ENCODE measurements at places on chromosomes 16 and 17.
A peak's percentile ranks its signal among the peaks of the same experiment; 100 is the strongest.

GRCh38 chr17:37295888-37296287 lies 79.9 kb upstream of the C17orf78 start:
- DNase-seq = no peak

DNA sequence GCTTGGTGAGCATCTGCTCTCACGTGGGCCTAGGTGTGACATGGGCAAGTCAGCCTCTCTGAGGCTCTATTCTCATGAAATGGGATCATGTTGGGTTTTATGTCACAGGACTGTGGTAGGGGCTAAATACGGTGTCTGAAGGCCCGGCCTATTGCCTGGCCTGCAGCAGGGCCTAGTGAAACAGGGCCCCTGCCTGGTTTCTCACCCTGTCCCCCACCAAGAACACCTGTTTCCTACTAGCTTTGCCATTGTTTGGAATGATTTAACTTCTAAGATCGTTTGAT lies 29.1 kb downstream of the POLR3E start:
- DNase-seq = no peak

GRCh38 chr16:84979516-84979915 lies 31.8 kb downstream of the ZDHHC7 start:
- no peak for DNase-seq

GRCh38 chr16:72042157-72042660 lies 12.1 kb upstream of the HP start:
- DNase-seq = no peak

DNA sequence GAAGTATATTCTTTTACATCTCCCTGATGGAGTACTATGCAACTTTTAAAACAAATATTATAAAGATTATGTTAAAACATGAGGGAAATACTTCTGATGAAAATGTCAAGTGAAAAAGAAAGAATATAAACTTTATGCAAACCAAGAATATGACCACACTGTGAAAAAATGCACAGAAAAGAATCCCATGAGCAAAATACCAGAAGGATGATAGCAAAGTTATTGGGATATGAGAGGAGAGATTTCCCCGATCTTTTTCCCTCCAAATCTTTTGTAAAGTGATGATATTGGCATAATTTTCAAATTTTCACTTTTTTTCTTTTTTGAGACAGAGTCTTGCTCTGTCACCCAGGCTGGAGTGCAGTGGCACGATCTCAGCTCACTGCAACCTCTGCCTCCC lies 36.6 kb upstream of the SMURF2 start:
- DNase-seq = no peak

DNA sequence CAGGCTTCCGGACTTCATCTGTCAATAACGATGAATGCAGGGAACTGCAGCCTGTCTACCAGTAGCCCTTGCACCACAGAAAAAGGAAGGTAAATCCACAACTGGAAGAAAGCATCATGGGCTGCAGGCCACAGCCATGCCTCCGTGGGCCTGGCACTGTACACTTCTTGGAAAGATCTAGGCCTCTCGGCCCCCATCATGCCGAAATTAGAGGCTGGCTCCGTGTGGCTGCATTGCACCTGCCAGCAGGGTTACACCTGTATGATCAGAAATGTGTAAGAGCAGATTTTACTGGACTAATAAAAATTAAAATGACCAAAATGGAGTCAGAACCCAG lies 52.2 kb downstream of the SDK2 start:
- DNase-seq = no peak

DNA sequence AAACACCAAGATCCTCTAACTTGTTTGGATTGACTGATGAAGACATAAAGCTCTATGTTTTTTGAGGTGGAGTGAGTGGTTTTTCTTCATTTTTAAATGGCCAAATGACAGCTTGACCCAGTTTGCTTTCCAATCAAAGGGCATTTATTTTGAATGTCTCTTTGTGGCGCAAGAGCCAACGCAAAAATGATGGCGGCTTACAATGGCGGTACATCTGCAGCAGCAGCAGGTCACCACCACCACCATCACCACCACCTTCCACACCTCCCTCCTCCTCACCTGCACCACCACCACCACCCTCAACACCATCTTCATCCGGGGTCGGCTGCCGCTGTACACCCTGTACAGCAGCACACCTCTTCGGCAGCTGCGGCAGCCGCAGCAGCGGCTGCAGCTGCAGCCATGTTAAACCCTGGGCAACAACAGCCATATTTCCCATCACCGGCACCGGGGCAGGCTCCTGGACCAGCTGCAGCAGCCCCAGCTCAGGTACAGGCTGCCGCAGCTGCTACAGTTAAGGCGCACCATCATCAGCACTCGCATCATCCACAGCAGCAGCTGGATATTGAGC lies 329 bp downstream of the NLK start:
- DNase-seq = no peak

GRCh38 chr16:51872524-51872923 lies 674.4 kb downstream of the TOX3 start:
- no peak for DNase-seq

DNA sequence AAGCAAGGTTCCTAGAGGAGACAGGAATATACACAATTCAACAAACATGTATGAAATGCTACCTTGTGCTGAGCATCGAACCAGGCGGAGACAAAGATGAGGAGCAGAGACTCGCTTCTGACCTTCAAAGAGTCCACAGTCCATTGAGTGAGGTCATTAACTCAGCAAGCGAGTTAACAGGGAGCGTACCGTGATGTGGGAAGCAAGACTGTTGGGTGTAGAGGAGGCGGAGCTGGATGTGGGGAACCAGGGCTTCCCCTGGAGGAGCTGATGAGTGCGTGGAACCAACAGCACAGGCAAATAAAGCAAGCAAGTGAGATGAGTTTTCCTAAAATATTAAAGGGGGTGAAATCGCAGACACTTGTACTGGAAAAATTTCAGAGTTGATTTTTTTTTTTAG lies 65.0 kb downstream of the NXN start:
- no peak for DNase-seq

GRCh38 chr17:39761861-39762496 lies 24.2 kb downstream of the GRB7 start:
- no peak for DNase-seq

GRCh38 chr16:78667675-78668074 lies 568.2 kb downstream of the WWOX start:
- no peak for DNase-seq

GRCh38 chr16:1691276-1691675 lies 13.2 kb downstream of the JPT2 start:
- DNase-seq = no peak

- DNase-seq = peak; percentile 21
These were observed 223.1 kb downstream of the SEC14L1 start for GRCh38 chr17:77363821-77364361.

DNA sequence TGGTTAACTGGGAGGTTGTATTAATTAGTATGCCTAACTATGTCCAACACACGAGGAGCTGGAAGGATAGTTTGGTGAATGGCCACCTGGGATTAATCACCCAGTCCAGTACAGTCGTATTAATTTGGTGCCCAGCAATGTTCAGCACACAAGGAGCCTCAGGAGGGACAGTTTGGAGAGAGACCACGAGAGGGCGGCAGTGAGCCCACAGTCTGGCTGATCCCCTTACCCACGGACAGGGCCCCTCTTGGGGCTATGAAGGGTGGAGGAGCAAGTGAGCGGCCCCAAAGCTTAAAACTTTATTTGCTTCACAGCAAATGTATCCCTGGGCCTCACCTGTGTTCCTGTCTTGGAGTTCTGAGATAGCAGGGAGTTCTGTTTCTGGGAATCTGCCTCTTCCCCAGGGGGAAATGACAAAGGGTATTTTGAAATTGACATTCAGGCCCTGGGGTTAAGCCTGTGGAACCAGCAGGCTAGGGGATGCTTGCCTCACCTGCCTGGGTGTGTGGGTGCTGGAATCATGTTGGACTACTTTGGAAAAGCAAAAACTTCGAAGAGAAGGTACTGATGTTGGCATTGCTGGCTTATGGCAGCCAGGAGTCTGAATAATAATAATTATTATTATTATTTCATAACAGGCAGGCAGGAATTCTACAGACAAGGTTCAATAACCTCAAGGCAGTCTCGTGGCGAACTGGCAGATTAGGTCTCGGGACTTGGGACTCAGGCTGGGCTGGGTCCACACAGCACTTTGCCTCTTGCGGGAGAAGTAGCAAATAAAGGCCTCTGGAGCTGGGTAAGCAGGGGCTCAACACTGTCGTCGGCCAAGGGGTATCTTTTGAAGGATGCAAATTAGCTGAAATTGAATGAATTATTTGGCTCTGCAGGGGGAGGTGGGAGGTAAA lies 227.6 kb upstream of the ASIC2 start:
- DNase-seq = peak; percentile 14

- DNase-seq = no peak
These were observed 11.9 kb downstream of the TMEM94 start for GRCh38 chr17:75468291-75468754.

DNA sequence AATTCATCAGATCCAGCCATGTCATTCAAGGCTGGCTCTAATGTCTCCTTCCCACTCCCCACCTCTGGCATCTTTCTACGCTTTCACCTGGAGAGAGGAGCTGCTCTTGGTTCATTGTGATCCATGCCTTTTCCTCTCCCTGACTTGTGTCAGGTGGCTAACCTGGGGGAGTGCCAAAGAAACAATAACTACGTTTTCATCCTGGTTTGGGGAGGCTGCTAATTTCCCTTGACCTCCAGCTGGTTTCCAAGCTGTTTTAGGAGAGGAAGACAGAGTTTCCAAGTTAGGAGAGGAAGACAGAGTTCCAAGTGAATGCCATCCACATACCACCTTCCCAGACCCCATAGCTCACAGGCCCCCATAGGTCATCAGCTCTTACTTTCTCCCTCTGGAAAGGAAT lies 40.0 kb upstream of the HLF start:
- no peak for DNase-seq

DNA sequence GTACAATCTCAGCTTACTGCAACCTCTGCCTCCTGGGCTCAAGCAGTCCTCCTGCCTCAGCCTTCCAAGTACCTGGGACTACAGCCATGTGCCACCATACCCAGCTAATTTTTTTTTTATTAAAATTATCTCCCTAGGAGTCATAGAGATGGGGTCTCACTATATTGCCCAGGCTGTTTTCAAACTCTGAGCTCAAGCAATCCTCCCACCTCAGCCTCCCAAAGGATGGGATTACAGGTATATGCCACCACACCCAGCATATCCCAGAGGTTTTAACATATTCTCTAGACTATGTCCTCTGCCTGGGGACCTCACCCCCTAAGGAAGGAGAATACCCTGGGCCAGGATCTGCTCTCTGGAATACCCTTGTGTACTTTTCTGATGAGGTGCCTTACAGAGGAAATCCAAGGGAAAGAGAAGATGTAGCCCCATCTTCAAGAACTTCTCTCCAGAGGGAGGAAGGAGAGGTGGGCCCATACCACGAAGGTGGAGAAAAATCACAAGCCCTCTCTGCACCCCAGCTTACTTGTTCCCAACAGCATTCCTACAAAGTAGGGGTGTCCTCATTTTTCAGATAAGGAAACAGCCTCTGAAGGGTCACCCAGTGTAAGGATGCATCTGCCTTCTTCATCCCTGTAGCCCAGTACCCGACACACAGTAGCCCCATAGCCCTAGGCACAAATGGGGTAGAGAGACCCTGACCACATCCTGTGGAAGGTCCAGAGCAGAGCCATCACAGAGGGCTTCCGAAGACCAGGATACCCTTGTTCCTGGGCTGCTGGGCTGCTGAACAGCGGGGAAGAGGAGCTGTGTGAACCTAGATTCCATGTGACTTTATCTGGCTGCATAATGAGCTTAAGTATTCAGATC lies 151.6 kb downstream of the SOCS1 start:
- no peak for DNase-seq

GRCh38 chr17:6669479-6670212 lies 18.1 kb downstream of the C17orf100 start:
- DNase-seq = no peak

DNA sequence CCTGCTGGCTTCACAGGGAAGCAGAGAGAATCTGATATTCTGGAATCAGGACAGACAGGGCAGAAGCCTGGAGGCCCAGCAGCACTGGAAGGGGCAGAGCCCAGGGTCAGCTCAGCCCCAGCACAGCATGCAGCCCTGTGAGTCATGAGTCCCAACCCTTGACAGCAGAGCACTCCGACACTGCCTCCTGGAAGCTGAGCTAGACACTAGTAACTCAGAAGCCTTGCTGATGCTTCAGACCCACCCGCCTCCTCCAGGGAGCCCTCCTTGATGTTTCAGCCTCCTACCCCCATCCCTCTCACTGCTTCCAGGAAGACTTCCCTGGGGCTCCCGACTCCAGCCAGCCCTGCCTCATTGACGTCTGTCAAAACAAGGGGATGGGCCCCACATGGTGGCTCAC lies 6.9 kb downstream of the CAMKK1 start:
- DNase-seq = no peak

DNA sequence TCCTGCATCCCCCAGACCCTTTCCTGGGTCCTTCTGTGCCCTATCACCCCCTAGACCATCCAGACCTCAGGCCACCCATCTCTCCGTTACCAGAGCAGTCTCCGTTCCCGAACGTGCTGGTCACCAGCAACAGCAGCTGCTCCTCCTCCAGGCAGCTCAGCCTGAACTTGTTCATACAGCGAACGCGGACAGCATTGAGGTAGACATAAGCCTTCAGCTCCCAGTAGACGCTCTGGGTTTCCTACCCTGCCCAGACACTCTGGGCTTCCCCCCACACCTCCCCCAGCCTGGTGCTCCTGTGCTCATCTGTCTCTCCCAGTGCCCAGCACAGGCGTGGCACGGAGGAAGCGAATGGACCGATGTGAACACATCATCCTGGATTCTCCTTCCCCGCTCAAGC lies 41.6 kb upstream of the RNFT1 start:
- DNase-seq = no peak

- no peak for DNase-seq
These were observed 21.1 kb upstream of the KRT24 start for GRCh38 chr17:40724656-40725055.

DNA sequence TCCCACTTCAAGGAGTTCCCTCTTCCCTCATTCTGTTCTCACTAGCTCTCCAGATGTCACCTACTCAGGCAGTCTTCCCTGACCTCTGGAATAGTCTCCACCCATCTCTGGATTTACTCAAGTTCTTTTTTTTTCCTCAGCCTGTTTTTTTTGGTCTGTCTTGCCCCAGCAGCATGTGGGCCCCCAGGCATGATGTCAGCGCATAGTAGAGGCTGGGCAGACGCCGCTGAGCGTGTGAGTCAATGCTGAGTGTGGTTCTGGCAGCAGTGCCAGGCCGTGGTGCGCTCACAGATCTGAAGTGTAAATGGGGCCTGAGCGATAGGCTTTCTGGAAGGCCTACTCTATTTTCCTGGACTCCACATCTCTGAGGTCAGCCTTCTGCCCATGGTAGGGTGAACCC lies 2.7 kb upstream of the KCNJ18 start:
- no peak for DNase-seq

DNA sequence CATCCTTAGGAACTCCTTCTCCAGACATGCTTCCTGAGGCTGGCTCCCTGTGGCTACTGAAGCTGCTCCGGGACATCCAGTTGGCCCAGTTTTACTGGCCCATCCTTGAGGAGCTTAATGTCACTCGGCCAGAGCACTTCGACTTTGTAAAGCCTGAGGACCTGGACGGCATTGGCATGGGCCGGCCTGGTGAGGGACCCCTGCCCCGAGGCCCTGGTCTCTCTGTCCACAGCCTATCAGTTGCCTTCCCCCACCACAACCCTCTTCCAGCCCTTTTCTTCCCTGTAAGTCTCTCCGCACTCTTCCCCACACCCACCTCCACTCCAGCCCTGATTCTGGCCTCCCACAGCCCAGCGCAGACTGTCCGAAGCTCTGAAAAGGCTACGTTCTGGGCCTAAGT lies 2.0 kb downstream of the TNK1 start:
- DNase-seq = no peak

- DNase-seq = no peak
These were observed 186.6 kb downstream of the C16orf78 start for GRCh38 chr16:49560004-49560830.

- no peak for DNase-seq
These were observed 56.9 kb downstream of the MSI2 start for GRCh38 chr17:57313097-57313835.
